ENCODE measurements at places on chromosomes 13 and 19.

DNA sequence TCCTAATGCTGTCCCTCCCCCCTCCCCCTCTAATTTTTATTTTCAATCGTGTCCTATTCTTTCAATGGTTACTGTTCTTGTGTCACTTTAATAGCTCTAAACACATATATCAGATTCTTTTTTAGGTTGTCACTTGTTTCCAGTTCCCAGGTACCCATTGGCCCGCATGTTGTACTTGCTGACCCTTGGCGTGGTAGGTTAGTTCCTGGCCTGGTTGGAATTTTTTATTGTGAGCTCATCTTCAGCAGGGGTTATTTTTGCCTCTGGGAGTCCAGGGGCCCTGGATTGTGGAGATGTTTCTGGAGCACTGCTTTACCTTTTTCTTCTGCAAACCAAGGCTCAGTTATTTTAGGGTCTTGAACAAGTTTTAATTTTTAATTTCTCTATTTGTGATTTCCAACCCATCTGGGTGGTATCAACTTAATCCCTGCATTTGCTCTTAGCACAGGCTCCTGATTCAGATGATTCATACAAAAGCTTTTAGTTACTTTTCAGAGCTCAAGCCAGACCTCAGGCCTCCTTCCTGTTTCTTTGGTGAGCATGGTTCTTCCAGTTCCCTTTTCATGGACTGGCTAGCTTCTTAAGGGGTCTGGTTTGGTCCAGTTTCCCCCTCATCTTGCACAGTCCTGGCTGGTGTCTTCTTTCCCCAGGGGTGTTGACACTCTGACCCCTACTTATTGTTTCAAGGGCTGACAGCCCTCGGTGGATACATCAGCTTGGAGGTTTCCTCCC is 220.5 kb downstream of the TM9SF2 start:
- DNase-seq: no peak

DNA sequence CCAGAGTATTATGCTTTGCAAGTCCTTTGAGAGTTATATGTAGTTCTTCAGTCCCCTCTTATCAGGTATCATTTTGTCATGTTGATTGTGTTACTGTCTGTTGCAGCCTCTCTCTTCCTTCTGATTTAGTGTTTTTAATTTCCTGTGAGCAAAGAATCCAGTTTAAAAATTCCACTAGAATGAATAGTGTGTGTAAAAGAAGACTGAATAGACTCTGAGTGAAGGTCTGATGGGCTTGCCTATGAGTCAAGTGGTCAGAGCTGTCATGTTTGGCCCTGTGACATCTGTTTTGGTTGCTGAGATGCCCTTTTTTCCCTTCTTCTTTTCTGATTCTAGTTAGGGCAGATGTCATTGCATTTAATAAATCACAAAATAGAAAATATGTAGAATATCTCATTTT is 23.3 kb upstream of the KCTD4 start:
- no peak for DNase-seq

DNA sequence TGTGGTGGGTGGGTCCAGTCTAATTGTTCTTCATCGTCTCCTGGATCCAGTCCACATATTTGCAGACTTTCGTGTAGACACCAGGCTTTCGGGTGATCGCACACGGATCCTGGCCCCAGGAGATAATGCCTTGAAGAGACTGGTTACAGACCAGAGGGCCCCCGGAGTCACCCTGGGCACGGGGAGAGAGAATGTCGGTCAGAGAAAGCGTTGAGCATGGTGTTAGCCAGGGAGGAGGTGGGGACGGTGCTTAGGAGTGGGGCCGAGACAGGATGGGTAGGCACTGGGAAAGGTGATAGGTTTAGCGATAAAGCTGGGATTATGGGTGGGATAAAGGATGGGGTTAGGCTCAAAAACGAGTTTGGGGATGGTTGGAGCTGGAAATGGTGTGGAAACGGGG is 3.0 kb upstream of the KLK10 start:
- no peak for DNase-seq

GRCh38 chr19:1259876-1260748 is 9.0 kb upstream of the CIRBP start:
- no peak for DNase-seq

DNA sequence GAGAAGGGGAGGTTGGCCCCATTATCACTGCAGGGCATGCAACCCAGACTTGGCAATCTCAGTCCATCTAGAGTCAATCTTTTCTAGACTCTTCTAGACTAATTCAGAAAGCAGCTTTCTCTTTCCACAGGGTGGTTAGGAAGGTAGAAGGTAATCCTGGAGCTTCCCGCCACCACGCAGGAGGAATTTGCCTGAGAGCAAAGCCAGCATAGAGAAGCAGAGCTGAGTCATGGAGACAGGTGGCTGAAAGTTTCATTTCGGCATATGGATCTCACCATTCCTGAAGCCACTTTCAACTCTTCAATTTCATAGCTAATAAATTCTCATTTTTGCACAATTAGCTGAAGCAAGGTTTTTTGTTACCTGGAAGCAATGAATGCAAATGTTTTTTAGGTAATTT is 29.0 kb upstream of the FFAR2 start:
- no peak for DNase-seq

DNA sequence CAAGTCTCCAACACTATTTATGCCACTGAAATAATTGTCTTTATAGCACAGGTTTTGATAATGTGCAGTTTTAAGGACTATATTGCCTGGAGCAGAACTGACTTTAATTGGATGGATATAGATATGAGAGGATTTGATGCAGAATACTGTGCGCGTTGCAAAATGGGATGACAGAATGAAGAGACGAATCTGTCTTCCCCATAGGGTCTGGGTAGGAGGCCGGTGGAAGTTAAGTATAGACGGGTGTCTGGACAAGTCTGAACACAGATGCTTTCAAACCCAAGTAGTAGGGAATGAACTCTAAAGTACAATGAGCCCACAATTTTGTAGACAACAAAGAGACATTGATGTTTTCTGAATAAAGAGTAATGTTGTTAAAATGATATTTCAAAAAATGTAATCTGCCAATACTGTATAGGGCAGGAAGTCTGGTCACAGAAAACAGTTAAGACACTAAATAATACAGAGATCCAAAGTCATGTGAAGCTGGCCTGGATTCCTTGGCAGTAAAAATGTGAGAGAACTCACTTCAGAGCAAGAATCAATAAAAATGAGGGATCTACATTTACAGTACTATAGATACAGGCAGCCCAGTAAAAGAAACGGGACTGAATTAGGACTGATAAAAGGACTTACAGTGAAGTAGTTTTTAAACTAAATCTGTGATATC is 125.5 kb downstream of the ENOX1 start:
- DNase-seq: no peak

- no peak for DNase-seq
These were observed 1366.0 kb downstream of the UQCRFS1 start for GRCh38 chr19:27846944-27847343.

- no peak for DNase-seq
These were observed 39.3 kb upstream of the GAS6 start for GRCh38 chr13:113902986-113903775.

DNA sequence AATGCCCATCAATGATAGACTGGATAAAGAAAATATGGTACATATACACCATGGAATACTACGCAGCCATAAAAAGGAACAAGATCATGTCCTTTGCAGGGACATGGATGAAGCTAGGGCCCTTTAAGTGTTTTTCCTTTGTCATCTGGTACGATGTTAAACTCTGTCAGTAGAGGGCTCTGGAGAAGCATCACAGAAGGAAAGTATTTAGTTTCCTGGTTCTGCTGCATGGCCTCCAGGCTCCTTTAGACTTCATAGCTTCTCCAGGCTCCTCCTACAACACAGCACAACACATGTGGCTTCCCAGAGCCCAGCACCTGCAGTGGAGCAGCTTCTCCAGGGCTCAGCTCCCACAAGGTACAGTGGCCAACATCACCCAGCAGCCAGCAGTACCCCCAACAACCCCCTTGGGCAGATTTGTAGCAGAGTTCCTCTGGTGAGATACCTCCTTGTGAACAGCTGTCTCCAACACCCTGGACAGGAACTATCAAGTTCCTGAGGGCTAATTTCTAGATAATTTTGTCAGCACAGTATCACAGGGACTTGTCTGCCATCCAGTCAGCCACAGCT is 63.4 kb downstream of the KCTD12 start:
- DNase-seq: no peak

- no peak for DNase-seq
These were observed 73.2 kb upstream of the MLNR start for GRCh38 chr13:49146950-49147355.

- DNase-seq: no peak
These were observed 386 bp downstream of the GIPR start for GRCh38 chr19:45668342-45668871.

- no peak for DNase-seq
These were observed 102.5 kb downstream of the RNF17 start for GRCh38 chr13:24866488-24866887.

GRCh38 chr19:14093117-14093823 is 2.7 kb upstream of the SAMD1 start:
- DNase-seq: no peak

DNA sequence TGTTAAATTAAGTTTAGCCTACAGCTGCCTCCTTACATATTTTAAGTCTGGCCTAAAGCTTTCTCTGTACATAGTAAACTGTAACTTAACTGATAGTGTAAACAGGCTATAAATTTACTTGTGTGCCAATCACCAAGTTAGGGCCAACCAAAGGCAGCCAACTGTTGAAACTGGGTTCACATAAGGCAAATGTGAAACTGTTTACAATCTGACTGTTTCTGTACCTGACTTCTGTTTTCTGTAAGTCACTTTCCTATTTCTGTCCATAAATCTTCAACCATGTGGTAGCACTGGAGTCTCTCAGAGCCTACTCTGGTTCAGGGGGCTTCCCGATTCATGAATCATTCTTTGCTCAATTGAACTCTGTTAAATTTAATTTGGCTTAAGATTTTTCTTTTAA is 103.1 kb downstream of the RAP2A start:
- DNase-seq: no peak

DNA sequence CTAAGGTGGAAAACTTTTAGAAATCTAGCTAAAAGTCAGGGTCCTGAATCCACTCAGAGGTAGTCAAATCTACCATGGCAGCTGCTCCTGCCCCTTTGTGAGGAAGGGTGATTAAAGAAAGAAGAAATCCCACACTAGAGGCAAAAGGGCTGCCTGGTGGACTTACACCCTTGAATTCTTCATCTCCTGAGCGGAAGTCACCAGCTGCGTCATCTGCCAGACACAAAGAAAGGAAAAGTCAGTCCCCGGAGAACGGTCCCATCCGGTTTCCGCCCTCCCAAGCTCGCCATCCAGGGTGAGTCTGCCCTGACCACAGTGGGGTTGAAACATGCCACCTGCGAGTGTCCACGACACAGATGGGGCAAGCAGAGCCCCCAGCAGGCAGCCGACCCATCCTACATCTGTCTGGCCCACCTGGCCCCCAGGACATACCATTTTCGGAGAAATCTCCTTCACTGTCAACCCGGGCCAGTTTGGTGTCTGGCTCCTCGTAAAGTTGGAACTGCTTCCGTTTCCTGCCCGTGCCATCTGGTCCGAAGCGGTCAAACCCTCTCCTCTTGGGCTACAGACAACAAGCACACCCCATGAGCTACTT is 7.7 kb downstream of the AKAP8 start:
- no peak for DNase-seq

DNA sequence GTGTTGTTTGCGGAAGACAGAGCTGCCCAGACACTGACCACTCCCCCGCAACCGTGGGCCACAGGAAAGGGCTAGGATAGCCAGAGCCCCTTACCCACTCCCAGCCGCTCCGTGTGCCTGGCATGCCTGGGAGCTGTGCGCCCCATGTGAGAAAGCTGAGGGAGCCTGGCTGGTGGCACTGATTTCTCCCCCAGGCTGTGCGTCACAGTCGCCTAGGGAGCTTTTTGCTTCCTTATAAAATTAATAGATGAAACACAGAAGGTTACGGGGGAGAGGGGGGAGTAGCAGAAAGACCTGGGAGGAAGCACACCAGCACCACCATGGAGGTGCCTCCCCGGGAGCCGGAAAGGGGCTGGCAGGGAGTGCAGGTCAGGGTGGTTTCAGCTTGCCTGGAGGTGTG is 24.7 kb downstream of the DPF1 start:
- DNase-seq: no peak

DNA sequence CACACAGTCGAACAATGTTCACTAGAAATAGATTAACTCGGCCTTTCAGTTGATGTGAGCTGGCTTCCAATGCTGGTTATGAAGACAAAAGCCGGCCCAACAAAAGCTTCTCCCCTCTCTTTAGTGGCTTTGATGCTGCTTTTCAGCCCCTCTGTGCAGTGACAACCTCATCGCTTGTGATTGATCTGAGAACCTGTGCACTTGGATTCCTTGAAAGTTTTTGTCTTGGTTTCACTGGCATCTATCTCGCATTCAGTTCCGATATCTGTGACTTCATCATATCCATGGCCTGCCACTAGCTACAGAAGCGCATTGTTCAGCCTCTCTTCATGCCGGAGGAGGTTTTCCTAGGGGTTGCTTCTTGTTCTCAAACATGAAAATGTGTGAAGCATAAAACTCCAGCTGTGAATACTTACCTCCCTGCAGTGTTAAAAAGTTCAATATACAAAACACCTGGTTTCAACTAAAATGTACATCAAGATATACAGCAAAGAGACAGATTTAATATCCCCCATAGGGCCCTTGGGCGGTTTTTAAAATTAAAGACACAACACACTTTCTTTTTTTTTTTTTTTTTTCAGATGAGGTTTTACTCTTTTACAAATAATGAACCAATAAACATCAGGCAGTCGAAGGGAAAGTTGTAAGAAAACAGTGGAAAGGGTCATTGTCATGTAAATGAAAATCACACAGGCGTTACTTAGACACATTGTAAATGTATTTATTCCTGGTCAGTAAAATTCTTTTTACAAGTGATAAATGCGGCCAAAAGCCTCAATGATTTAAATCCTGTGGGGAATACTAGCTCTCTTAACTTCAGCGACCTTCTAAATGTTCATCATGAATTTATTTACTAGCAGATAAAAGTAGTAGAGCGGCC is 1252.8 kb downstream of the EFNB2 start:
- DNase-seq: no peak

- no peak for DNase-seq
These were observed 48.3 kb downstream of the KDM4B start for GRCh38 chr19:5017235-5017634.

- DNase-seq: no peak
These were observed 72.5 kb downstream of the EDNRB start for GRCh38 chr13:77846173-77846572.

GRCh38 chr13:22690756-22691155 is 490.0 kb upstream of the SGCG start:
- no peak for DNase-seq

DNA sequence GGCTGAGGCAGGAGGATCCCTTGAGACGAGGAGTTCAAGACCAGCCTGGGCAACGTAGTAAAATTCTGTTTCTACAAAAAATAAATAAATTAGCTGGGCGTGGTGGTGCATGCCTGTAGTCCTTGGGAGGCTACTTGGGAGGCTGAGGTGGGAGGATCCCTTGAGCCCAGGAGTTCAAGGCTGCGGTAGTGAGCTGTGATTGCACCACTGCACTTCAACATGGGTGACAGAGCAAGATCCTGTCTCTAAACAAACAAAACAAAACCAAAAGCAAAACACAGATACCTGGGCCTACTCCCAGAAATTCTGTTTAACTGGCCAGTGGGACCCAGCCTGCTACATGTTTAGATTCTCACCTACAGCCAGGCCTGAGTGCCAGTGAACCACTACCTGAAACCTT is 74.6 kb upstream of the MEDAG start:
- no peak for DNase-seq

- DNase-seq: no peak
These were observed 13.6 kb downstream of the LCP1 start for GRCh38 chr13:46168341-46168740.

GRCh38 chr19:35860436-35860817 is 3.7 kb downstream of the KIRREL2 start:
- DNase-seq: no peak

Measured in NCI-H1092 (cell line).